Stimulated activated CD8-positive, alpha-beta memory T cell treated with anti-CD3 and anti-CD28 coated beads, Interleukin-4, amount 100 ng/mL, for 1 hour (primary cell): ENCODE measurements at places on chromosomes 6 and 20.

GRCh38 chr20:16216227-16216913 is 356.9 kb downstream of the KIF16B start:
- DNase-seq = no peak

DNA sequence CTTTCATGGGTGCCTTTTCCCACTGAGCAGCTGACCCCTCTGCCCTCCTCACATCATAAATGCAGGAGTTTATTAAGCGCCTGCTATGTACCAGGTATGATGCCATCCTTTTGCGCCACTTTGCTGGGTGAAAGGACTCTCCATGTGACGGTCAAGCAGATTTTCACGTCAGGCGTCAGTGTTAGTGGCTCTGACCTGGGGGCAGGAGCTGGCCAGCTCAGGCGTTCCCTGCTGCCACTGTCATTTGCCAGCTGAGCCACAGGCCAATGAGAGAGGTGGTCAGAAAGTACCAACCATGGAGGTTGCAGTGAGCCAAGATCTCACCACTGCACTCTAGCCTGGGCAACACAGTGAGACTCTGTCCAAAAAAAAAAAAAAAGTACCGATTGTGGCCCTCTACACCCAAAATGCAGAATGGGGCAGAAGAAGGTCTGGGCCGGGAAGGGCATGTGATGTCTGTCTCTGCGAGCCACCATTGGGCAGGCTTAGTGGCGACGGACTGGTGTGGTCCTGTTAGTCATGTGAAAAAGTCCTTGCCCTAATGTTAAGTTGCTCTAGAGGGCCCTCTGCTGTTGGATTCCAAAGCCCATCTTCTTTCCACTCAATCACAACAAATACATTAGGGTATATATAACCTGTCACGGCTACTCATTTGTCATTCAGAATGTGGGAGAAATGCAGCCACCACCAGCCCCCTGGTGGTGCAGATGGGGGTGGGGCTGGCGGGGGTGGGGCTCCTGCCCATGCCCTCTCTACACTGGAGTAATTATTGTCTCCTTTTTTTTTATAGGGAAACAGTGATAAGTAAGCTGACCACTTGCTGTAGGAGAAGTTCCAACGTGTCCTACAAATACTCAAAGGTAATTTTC is 18.4 kb upstream of the SLC22A1 start:
- no peak for DNase-seq

GRCh38 chr6:141483598-141484061 is 649.1 kb upstream of the GJE1 start:
- DNase-seq = peak; percentile 23

- DNase-seq = no peak
These were observed 65.4 kb upstream of the ZNFX1 start for GRCh38 chr20:49343246-49343645.

DNA sequence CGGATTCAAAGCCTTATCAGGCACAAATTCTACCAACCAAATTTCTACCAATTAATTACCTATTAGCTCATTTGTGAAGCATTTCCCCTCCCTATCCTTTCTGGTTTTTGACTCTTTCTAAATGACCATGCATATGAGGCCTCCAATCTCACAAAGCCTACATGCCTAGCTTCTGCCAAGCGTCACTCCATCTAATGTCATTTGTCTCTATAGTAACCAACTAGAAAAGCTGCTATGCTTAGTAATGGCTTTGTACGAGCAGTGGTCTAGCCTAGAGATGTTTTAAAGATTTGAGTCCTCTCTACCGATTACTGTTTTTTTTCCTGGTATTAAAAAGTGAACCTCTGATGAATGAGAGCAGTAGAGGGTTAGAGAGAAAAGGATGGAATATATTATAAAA is 4.8 kb upstream of the ASF1A start:
- DNase-seq = no peak

GRCh38 chr20:10965936-10966470 is 292.2 kb upstream of the JAG1 start:
- no peak for DNase-seq

- DNase-seq = no peak
These were observed 29.4 kb upstream of the CCN6 start for GRCh38 chr6:112024464-112024863.

DNA sequence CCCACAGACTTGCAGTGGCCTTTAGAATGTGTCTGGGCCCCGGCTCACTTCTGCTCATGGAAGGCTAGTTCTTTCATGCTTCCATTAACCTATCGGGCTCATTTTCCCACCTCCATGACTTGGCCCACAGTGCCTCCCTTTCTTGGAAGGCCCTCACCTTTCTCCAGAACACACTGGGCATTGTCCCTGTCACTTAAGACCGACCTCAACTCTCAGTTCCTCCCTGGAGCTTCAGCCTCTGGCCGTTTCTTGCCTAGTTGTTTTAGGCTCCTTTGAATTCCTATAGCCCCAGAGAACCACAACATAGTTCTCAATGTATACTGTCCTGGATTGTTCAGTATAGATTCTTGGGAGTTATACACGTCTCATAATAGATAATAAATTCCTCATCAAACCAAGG is 19.3 kb upstream of the TNFAIP3 start:
- no peak for DNase-seq

DNA sequence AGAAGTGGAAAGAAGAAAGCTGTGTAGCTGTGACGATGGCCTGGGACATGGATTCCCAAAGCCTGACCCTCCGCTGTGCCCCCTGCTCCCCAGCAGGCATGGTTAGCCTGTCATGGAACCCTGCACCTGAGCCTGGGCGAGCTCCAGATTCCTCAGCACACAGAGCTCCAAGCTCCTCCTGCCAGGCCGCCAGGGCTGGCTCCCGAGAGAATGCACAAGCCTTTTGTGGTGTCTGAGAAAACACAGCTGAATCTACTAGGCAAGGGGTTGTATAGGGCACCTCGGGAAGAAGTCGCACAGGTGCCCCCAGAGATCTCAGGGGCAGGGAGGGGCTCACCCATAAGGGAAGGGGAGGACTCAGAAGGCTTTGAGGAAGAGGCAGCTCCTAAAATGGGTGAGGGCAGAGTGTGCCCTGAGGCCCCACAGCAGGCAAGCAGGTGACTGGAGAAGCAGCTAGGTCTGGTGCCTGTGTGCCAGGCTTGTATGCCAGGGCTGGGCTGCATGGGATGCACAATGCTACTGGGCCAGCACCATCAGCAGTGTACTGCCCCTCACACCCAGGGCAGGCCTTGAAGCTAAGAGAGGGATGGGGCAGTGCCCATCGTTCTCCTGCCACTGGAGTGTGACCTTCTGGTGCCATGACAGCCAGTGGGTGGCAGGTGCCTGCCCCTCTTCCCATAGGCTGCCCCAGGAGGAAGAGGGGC is 64.3 kb upstream of the CD93 start:
- no peak for DNase-seq

- DNase-seq = no peak
These were observed 44.2 kb upstream of the ESR1 start for GRCh38 chr6:151763303-151763702.

DNA sequence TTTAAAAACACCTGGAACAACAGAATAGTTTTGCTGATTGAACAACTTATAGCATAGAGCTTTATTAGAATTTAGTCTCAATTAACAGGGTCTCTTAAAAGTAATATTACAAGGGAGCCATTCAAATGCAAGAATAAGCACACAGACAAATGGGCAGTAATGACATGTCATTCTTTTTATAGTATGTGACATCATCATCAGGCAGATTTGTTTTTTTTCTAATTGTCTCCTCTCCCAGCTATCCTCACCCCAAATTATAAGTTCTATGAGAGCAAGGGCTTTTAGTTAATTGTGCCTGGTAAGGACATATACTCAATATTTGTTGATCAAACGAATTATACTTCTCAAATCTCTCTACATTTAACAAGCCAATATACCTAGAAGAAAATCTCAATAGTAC is 11.0 kb downstream of the PGM3 start:
- DNase-seq = no peak

DNA sequence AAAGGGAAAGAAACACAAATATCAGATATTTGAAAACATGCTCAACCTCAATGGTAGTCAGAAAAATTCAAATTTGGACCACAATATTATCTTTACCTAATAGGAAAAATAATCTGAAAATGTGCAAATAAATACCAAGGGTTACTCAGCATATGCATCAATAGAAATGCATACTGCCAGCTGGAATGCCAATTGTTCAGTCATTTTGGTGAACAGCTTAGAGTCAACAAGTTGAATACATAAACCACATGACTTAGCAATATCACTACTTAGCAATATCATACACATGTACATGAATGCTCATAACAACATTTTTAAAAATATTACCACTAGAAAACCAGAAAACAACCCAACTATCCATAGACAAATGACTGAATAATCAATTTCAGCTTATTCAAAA is 212.7 kb downstream of the PTPRK start:
- no peak for DNase-seq

GRCh38 chr20:63163171-63163570 is 52.8 kb downstream of the YTHDF1 start:
- no peak for DNase-seq

DNA sequence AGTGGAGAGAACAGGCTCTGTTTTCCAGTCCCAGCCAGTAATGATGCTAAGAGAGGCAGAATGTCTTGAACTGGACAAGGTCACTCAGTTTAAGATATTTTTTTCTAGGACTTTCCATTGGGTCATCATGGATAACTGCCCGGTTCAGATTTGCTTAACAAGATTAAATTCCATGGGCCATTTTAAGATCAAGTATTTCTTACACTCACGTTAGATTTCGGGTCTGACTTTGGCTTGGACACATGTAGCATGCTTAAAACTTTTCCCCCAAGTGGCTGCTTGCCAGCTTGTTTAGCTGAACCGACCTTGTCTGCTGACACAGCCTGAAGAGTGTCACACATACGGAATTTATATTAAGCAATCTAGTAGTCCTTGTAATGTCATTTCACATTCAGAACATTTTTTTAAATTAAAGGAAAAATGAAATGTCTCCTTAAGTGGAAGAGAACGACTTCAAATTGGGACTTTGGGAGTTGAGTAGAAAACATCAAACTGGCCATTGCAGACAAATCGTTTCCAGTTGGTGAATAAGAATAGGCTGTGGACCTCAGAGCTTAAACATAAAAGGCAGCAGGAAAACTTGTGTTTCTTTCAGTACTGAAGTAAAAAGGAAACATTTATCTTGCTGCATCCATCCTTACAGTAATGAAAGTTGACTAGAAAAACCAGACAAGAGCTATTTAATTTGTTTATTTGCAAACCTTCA is 29.0 kb downstream of the ARMC2 start:
- DNase-seq = no peak

DNA sequence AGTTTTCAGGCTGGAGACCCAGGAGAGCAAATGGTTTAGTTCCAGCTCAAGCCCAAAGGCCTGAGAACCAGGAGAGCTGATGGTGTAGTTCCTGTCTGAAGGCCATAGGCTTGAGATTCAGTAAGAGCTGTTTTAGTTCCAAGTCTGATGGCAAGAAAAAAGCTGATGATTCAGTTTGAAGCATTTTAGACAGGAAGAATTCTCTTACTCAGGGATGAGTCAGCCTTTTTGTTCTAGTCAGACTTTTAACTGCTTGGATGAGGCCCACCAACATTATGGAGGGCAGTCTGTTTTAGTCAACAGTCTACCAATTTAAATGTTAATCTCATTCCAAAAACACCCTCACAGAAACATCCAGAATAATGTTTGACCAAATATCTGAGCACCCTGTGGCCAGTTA is 2.5 kb downstream of the ZSCAN26 start:
- DNase-seq = no peak

- no peak for DNase-seq
These were observed 30.2 kb downstream of the FAM229B start for GRCh38 chr6:112117554-112117953.

DNA sequence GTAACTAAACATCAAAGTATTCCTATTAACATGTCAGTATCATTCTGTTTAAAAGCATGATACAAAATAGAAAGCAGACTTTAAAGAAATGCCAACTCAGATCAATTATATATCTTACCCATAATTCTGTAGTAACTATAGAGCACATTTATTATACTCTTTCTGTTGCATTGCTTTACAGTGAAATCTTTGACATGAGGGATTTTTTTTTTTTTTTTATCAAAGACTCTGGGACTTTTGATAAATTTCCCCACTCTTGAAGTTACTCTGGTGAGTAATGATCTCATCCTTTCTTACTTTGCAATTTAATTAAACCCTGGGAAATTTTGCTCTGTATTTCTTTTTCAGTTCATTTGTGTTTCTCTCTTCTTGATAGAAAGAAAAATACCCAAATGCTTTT is 17.4 kb downstream of the ADGRF4 start:
- DNase-seq = no peak

GRCh38 chr20:64067733-64068307 is 4.8 kb downstream of the TCEA2 start:
- no peak for DNase-seq

- DNase-seq = no peak
These were observed 149.7 kb upstream of the ENPP5 start for GRCh38 chr6:46320505-46320904.

- no peak for DNase-seq
These were observed 1.7 kb upstream of the C20orf203 start for GRCh38 chr20:32675223-32675975.

GRCh38 chr20:45306431-45306982 is at the start of gene RBPJL:
Gene RBPJL, plus strand, starts transcription at chr20:45306840. Its CDS starts 83 bp downstream, at chr20:45306923.
- DNase-seq = no peak

GRCh38 chr6:110813338-110814101 is 1.7 kb downstream of the CDK19 start:
- DNase-seq = no peak
